GM23248 (cell line): ENCODE measurements at places on chromosomes 1 and 21. TPM values are rescaled to one million over a fixed set of nuclear protein-coding genes. Genes with fewer than 3 reads are reported as not detected.
A peak's percentile ranks its signal among the peaks of the same experiment; 100 is the strongest.

GRCh38 chr1:206456577-206457370, 13.5 kb upstream of the IKBKE start:
- peak; percentile 75 for DNase-seq

GRCh38 chr21:35428001-35428320, 378.9 kb upstream of the RUNX1 start:
- peak; percentile 69 for DNase-seq

DNA sequence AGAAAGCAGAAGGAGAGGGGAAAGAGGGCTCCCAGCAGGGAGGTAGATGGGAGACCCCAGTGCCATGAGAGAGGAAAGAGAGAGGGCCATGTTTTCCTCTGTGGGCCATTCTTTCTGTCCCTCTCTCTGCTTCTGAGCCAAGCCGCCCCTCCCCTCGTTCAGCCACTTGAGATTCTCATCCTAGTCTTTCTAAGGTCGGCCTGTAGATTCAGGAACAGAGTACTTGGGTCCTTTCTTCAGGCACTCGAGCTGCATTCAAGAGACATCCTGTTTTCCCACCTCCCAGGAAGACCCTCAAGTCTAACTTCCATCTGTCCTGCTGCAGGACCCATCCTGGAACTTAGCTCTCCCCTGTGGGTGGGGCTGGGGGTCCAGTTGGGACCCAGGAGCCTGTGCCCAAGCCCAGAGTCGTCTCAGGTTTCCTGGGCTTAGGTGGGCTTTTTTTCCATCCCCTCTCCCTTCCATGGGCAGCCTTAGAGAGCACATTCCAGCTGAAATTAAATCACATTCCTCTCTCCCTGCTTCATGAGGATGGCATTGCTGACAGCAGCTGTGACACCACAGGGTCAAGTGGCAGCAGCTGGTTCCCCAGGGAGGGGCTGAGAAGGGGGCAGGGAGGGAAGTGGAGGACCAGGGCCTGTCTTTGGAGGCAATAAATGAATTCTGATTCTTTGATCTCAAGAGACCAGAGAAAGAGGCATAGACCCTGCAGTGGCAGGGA, 13.0 kb downstream of the NES start:
- peak; percentile 32 for DNase-seq

- DNase-seq: no peak
Measured at GRCh38 chr1:244876228-244876910, 12.0 kb upstream of the HNRNPU start.

DNA sequence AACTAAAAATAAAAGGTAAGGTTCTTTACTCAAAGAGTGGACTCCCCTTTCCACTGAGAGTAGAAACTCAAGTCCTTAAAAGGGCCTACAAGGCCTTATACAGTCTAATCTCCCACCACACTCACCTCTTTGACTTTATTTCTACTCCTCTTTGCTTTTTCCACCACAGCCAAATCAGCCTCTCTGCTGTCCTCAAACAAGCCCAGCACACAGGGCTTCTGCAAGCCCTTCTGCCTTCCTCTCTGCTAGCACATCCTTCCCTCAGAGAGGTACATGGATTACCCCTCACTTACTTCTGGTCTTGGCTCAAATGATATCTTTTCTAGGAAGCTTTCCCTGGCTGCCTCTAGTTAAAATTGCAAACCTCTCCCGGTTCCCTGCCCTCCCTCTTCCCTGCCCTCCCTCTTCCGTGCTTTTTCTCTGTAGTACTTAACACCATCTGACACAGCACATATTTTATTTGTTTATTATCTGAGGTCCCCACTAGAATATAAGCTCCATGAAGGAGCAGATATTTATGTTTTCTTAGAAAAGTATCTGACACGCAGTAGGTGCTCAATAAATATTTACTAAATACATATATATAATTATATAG, 1.7 kb downstream of the LYST start:
- DNase-seq: peak; percentile 37

DNA sequence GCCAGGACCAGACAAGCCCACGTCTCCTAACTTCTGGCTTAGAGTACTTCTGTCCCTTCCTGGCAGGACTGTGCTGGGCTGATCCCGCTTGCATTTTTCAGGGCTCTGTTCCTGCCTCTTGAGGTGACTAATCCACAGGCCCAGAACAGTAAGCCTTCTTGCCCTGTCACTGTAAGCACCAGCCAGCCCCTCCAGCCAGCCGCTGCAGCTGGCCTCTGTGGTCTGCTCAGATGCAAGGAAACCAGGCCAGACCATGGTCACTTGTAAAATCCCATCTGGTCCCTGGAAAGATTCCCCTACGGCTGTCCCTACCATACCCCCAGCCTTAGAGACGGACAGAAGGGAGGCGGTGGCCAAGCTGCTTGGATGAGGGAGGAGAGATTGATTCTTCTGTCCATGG, 74.2 kb downstream of the KIRREL1 start:
- peak; percentile 87 for DNase-seq

DNA sequence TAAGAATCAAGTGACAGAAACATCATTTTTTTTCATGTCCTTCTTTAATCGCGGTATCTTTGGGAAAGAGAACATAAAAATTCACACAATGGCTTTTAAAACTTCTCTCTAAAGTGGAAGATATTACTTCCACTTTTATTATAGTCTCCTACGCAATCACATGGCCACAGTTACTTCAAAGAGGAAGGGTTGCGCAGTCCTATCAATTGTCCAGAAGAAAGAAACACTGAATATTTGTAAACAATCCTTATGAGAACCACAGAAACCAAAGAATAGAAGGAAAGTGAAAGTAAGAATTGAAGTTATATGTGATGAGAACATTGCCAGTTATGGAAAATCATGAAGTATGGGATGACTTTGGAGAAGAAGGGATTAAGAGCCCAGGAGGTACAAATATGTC, 32.6 kb downstream of the CFH start:
- DNase-seq: no peak

- no peak for DNase-seq
Measured at GRCh38 chr1:235992868-235993267, 72.0 kb downstream of the NID1 start.

DNA sequence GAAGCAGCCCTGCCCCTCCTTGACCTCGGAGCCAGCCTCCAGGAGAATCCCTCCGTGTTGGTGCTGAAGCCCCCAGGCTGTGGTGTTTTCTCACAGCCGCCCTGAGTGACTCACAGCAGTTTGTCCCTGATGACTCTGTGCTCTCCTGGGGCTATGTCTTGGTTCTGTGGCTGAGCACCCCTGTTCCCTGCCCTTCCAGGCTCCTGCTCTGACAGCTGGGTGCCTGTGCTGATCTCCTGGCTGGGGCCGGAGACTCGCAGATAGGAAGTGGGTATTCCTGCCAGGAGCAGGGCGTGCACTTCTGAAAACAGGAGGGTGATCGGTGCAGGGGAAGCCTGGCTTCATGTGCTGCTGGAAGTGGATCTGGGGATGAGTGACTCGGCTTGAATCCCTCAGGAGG, 34.5 kb downstream of the POFUT2 start:
- DNase-seq: peak; percentile 69

DNA sequence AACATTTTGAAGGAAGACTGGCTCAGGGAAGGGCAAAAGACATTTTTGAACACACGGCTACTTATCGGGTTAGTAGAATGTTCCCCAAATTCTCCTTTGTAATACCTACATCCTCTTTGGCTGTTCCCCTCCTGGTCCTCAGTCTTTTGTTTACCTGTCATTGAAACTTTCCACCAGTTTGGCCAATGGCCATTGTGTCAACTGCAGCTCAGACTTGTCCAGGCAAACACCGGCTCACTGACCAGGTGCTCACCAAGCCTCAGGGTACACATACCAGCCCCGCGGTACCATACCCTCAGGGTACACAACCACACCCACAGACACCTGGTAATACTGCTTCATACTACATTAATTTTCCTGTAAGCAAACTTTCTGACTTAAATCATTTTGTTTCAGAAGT, 84.8 kb upstream of the ZNF648 start:
- DNase-seq: no peak

The PTAFR gene
- total RNA-seq: not detected in 2 replicates

The HMGN2 gene
- total RNA-seq: 211 and 216 TPM in 2 replicates

The VANGL2 gene
- total RNA-seq: not detected in 2 replicates

The RGS4 gene
- total RNA-seq: 27.9 and 42.9 TPM in 2 replicates

The TMEM167B gene
- total RNA-seq: 35.6 and 39.6 TPM in 2 replicates

The TAL1 gene
- not detected in 2 replicates for total RNA-seq

The ALX3 gene
- not detected in 2 replicates for total RNA-seq
